Activated CD8-positive, alpha-beta memory T cell treated with anti-CD3 and anti-CD28 coated beads, Interleukin-2, amount 10 ng/mL, durations not matched to agents 7 days and 5 days (primary cell): ENCODE measurements at places on chromosomes 1 and 21.

DNA sequence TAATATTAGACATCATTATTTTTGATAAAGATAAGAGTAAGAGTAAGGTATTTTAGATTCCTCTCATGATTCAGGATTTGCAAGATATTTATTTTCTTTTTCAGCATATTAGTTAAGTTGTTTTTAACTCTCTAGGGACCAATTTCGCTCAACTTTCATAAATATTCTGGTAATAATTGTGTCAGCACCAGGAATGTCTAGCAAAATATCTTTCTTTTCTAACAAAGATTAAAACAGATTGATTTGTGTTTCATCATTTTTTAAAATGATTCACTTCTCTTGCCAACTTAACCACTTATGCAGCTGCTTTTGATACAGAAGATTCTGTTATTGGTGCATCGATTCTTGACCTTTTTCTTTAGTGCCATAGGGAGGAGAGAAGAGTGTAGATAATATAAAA is 172.8 kb upstream of the PTGFR start:
- DNase-seq, result no peak

DNA sequence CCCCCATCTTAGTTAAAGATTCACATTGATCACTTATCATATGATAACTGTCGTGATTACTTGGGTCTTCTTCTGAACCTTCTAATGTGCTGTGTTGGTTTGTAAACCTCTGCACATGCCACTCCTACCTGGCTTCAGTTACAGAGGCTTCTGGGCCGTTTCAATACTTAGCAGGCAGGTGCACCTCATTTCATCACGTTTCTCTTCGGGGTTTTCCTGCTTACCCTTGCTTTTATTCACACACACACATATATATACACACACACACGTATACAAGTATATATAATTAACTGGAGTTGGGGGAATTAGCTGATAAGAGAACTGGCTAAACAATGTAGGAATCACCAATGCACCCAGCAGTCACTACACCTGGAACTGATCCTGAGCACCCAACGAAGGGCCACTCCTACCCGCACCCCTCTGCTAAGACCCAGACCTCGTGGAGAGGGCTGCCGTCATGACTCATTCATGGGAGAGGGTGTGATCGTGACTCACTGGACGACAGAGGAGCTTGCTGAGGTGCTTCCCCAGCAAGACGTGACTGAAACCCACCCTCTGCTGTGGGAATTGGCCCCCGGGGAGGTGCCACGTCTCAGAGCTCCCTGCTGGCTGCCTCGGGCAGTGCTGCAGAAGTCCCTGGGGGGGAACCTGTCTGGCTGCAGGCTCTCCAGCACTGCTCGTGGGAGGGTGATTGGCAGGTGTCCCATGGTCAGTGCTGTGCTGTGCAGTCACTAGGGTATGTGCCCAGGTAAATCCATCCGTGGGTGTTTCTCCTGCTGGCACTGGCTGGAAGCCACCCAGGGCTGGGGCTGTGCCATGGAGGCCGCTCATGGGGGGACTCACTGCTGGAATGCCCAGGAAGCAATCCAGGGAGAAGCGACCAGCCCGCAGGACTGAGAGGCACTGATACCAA is 166.6 kb downstream of the DYRK1A start:
- DNase-seq, result peak; percentile 57

GRCh38 chr21:28150778-28151177 is 841.9 kb downstream of the LTN1 start:
- no peak for DNase-seq

DNA sequence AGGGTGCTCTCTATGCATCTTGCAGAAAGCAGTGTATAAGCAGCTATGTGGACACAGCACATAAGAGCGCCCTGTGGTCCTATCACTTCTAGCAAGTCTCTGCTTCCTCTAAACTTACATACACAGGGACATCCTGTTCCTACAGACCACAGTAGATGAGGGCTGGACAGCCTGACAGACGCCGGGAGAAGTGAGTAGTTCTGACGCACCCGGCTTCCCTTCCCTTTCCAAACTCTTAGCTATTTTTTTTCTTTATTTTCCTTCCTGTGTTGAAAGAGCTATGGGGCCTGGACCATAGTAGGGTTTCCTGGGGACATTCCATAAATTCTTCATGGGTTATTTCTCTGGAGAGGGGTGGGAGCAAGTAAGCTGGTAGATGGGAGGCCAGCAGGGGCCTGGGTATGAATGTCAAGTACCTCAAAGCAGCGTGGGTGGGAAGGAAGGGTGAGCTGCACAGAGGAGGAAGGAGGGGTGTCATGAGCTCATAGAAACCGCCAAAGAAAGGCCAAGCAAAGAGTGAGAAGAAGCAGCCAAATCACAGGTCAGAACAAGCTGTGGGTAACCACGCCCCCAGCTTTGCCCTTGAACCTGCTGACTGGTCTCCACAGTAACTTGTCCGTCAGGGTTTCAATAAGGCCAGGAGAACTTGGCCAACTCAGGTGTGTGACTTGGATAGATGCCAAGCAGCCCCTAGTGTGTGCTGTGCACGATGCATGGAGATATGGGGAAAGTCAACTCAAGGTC is 36.6 kb downstream of the PLXNA2 start:
- DNase-seq, result no peak

DNA sequence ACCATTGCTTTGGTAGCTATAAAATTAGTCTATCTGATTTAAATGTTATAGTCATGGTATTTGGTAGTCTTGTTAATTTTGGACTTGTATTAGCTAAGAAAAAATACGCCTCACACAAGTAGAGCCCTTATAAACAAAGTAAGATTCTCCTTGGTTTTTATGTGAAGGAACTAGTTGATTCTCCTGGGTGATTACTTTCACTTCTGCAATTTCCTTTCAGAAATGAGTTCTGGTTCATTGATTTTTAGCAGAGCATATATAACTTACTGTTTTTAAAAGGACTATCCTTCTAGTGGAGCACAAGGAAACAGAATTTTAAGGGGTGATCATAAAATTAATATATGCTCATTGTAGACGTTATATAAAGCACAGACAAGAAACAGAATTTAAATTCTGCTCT is 120.1 kb downstream of the BACH1 start:
- DNase-seq, result no peak
